ENCODE measurements at places on chromosomes 6 and 20.

DNA sequence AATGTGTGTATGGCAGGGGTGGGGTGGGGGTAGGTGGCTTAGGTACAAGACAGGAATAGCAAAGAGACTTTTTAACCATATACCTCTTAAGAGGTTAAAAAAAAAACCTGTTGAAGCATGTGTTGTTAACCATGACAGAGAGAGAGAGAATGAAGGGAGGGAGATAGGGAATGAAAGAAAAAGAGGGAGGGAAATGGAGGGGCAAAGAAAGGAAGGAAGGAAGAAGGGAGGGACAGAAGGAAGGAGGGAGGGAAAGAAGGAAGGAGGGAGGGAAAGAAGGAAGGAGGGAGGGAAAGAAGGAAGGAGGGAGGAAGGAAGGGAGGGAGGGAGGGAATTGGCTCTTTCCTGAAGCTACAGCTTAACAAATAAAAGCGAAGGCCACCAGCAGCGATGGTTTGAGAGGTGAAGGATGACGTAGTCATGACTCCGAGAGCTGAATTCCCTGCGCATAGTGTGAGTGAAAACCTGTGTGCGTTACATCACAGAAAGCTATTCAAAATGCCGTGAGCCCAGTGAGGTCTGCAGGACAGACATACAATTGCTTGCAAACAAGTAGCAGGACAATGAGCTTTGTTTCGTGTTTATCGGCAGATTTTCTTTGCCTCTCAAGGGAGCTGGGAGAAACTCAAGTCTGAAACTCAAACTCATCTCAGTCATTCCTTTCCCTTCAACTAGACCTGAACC is 88.6 kb upstream of the NEDD9 start:
- no peak for DNase-seq

DNA sequence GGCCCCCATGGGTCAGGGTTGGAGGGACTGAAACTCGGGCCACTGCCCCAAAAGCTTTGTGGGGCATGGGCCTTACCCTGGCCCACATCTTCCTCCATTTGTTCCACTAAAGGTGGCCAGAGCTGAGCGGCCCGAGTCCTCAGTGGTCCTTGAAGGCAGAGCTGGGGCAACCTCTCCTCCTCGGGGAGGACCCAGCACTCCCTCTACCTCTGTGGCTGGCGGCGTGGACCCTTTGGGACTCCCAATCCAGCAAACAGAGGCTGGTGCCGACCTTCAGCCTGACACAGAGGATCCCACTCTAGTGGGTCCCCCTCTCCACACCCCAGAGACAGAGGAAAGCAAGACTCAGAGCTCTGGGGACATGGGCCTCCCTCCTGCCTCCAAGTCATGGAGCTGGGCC is 9.3 kb downstream of the LPIN3 start:
- no peak for DNase-seq

DNA sequence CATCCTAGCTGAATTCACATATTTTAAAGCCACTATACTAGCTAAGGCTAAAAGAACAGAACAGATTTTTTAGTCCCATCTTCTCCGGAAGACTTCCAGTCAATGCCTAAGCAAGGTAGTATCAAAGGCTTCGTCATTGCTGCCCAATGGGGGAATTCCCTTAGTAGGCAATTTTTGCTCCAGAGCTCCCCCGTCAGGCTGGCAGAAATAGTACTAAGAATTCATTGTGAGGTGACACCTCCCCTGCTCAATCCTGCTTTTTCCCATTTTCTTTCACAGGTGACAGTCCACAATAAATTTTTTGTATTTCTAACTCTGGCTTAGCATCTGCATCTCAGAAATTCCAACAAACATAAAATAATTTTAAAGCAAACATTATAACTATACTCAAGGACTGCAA is 52.8 kb upstream of the SRSF6 start:
- DNase-seq, result peak; percentile 33

GRCh38 chr6:73823832-73824231 is 127.8 kb downstream of the CD109 start:
- no peak for DNase-seq

DNA sequence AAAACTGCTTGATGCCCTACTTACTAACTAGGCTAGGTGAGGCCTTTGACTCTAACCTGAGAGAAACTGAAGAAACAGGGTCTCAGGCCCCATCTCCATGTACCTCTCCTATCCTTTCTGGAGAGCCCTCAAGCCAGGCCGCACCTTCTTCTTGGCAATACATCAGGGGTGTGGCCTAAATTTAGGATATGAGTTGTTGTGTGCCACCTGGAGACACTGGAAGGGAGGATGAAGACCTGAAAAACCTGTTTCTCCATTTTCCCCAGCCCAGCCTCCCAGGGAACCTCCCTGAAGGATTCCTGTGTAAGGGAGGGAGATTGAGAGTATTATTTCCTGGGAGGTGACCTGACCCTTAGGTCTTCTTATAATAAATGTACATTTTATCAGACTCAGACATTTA is 3.1 kb downstream of the LY6G6D start:
- no peak for DNase-seq

- no peak for DNase-seq
Measured at GRCh38 chr20:48604426-48604825, 223.4 kb downstream of the PREX1 start.

GRCh38 chr6:169571123-169571962 is 130.5 kb downstream of the WDR27 start:
- peak; percentile 74 for DNase-seq

DNA sequence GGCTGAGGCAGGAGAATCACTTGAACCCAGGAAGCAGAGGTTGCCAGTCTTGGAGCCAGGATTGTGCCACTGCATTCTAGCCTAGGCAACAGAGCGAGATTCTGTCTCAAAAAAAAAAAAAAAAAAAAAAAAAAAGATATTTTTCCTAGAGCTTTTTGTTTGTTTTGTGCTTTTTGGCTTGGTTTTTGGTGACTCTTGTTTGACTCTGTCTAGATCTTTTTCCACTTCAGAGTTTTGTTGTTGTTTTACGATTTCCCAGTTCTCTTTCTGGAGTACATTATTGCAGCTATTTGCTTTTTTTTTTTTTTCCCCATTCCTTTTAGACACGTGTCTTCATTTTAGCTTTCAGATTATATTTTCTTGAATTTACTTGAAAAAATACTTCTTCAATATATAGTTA is 67.0 kb upstream of the AKAP12 start:
- no peak for DNase-seq

Measured in EL (cell line).